COLO829 (cell line): ENCODE measurements at places on chromosomes 6 and 20.

DNA sequence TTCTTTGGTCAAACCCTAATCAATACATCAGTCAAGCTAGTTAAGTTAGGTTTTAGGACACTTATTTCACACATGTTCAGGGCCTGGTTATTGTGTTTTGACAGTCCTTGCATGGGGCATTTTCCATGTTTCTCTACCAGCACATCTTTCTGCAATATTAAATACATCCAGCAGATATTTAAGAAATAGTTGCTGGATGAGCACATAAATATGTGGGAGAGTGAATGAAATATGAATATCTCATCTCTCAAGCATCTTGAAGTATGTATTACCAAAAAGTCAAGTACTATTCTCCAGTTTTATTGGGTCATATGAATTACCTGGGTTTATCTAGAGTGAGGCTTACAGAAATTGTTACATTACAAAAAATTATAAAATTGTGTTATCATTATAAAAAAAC is 621.9 kb upstream of the GJE1 start:
- DNase-seq, result no peak

DNA sequence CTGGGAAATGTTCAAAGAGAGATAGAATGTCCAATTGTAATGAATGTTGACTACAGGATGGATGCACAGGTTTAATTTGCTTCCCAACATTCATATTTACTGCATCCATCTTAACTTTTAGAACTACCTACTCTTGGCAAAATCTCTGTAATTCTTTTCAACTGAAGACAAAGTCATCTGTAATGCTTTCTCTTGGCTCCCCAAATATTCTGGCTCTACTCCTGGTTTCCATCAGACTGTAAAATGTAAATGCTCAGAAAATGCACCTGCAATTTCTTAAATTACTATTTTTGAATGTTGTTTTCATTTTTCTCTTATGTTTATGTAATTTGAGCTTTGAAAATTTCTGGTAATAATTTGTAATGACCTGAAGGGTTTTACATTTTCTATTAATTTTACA is 480.8 kb upstream of the IMPG1 start:
- no peak for DNase-seq

GRCh38 chr6:50141100-50141499 is 91.4 kb upstream of the DEFB112 start:
- no peak for DNase-seq

- no peak for DNase-seq
Observed at GRCh38 chr6:106106276-106107042, 20.3 kb downstream of the PRDM1 start.

DNA sequence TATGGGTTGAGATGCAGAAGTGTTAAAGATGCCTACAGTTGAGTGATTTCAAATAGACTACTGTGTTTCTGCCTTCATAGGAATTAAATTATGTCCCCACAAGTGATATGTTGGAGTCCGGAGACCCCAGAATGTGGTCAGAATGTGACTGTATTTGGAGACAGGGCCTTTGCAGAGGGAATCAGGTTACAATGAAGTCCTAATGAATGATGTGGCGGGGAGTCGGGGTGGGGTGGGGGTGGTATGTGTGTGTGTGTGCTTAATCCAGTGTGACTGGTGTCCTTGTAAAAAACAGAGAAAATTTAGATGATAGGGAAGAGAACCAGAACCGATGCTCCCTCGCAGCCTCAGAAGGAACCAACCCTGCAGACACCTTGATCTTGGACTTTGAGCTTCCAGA is 448.2 kb downstream of the QKI start:
- DNase-seq, result no peak

DNA sequence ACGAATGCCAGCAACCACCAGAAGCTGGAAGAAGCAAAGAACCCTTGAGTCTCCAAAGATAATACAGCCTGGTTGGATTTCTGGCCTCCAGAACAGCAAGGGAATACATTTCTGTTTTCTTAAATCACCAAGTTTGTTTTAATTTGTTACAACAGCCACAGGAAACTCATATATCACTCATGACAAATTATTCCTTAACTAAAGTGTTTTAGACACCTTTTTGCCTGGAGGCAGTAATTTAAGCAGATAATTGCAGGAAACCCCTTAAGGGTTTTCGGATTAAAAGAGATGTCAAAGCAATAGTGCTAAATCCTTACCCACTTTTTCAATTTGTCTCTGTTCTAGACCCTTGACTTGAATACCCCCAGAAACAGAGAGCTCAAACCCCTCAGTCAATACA is 1050.0 kb downstream of the EPHA7 start:
- no peak for DNase-seq

- DNase-seq, result no peak
Observed at GRCh38 chr6:40054602-40055001, 120.3 kb upstream of the MOCS1 start.

GRCh38 chr6:128807577-128807976 is 75.4 kb upstream of the LAMA2 start:
- peak; percentile 23 for DNase-seq

GRCh38 chr6:136932599-136932998 is 10.5 kb downstream of the SLC35D3 start:
- no peak for DNase-seq

DNA sequence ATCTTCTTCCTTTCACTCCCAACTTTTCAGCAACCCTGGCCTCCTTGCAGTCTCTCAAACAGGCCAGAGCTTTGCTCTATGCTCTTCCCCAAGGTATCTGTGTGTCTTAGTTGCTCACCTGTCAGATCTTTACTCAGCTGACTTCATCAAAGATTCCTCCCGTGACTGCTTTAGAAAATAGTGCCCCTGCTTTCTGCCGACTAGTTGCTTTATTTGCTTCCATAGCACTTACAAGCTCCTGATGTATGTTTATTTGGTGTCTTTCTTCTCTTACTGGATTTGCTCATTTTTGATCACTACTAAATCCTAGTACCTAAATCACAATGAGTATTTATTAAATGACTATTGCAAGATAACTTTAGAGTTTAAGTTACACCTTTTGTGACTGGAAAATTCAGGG is 5.9 kb downstream of the NDUFAF5 start:
- no peak for DNase-seq

GRCh38 chr6:159590835-159591234 is 102.2 kb downstream of the SOD2 start:
- DNase-seq, result no peak

DNA sequence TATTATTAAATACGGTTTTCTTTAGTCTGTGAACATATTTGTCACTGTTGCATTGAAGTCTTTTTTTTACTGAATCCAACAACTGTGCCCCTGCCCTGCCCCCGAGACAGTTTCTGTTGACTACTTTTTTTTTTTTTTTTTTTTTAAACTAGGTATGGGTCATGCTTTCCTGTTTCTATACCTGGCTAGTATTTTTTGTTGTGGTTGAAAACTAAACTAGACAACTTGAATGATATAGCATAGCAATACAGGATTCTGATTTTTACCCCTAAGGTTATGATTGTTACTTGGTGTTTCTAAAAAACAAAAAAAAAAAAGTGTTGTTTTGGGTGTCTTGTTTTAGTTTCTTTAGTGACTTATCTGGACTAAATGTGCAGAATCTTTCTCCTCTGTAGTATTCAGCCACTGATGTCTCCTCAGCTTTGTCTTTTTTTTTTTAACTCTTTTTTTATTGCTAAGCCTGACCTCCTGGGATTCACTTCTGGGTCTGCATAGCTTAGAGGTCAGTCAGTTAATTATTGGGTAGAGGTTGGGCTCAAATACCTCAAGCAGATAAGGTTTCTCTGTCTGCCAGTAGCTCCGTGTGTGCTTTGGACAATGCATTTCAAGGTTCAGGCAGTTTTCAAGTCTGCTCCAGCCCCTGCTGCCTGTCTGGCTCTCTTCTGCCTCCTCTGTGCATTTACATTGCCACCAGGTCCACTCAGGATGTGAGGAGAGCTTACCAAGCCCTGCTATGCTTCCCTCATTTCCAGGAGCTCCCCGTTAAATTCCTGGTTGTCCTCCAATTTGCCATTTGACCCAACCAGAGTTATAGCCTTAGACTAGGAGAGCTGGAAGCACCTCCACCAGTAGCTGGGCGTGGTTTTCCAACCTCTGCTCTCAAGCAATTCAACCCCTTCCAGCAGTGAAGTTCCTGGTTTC is 91.4 kb downstream of the SYNDIG1 start:
- no peak for DNase-seq

- no peak for DNase-seq
Observed at GRCh38 chr20:4932061-4932460, 69.2 kb downstream of the SLC23A2 start.

- no peak for DNase-seq
Observed at GRCh38 chr20:12086359-12086758, 168.7 kb downstream of the BTBD3 start.

GRCh38 chr20:5088688-5089087 is 31.1 kb downstream of the PCNA start:
- DNase-seq, result no peak

DNA sequence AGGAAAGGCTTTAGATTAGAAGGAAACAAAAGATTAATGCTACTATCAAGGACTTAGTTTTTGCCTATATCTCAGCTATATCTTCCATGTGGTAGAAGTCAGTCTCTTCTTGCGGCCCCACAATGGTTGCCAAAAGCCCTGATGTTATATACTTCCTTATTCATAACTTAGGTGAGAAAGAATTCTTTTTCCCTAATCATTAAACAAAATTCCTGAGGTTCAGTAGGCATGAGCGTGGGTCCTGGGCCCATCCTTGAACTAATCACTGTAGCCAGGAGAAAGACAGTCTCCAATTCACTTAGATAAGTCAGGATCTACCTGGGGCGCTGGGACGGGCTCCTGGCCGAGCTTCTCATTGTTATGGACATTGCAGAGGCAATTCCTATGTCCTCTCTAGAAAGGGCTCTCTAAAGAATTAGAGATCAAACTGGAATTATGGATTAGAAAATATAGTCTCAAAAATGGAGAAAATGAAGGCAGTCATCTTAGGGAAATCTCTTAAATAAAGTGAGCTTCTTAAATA is 134.3 kb downstream of the KIF6 start:
- DNase-seq, result no peak

DNA sequence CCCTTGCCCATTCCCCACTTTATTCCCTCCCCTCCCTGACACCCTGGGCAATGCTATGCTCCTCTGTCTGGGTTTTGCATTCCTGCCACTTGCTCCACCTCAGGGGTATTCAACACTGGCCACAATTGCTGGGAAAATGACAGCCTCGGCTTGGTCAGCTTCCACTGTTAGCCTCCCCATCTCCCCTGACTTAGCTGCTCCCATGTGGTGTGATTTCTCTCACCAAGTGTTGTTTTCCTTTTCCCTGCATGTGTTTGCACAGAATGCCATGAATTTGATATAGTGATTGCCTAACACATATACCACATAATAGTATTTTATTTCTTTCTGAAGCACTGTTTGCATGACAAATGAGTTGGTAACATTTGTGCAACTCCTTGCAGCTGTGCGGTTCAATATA is 1.4 kb upstream of the LEMD2 start:
- DNase-seq, result no peak
